Vagina (tissue), 2 donors: ENCODE measurements at places on chromosomes 4 and X. TPM values are rescaled to one million over a fixed set of nuclear protein-coding genes. Genes with fewer than 3 reads are reported as not detected.

PAGE2B gene
- not detected for total RNA-seq

DNA sequence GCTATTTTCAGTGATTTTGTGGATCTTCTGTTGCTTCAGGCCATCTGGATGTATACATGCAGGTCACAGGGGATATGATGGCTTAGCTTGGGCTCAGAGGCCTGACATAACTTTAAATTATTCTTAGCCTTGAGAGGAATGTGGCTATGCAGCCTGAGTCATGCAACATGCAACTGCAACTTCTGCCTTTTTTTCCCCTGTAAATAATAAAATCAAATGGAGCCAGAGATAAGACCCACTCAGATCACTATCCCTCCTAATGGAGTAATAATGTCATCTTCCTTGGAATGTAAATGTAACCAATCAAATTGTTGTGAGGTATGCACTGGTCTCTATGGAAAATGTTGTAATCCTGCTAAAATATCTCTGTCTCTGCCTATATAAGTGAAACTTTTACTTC lies 54.9 kb downstream of the MAGEB17 start:
- no peaks in the 10 kb centered on the region for H3K4me1 ChIP-seq
- no peak for DNase-seq
- H3K4me3 ChIP-seq, result no peak overlapping the region
- H3K36me3 ChIP-seq, result no peaks in the 10 kb centered on the region
- H3K27ac ChIP-seq, result no peak overlapping the region

- no peak for DNase-seq
- H3K27ac ChIP-seq, result no peak overlapping the region
- no peak overlapping the region for H3K4me3 ChIP-seq
- no peaks in the 10 kb centered on the region for H3K4me1 ChIP-seq
Observed at GRCh38 chr4:69239557-69240168, 25.1 kb upstream of the UGT2B11 start.

DNA sequence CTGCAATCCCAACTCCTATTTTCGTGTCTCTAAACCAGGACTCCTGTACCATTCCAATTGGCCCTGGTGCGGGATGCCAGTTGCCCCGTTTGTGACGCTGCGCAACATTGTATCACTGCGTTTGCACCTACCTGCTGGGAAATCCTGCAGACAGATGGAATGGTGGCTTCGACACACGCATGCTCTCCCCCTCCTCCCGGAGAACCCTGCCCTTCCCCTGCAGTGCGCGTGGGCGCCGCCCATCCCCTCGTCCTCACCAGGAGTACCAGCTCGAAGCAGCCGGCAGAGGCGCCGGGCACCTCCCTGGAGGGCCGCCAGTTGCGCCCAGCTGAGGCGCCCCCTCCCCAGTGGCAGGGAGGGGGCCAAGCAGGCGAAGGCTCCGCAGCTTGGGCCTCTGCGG lies 1.4 kb downstream of the DGKK start:
- no peaks in the 10 kb centered on the region for H3K4me1 ChIP-seq
- no peak overlapping the region for H3K4me3 ChIP-seq
- H3K36me3 ChIP-seq, result no peaks in the 10 kb centered on the region
- DNase-seq, result no peak
- H3K27ac ChIP-seq, result no peak overlapping the region
- H3K27me3 ChIP-seq, result no peaks in the 10 kb centered on the region

DNA sequence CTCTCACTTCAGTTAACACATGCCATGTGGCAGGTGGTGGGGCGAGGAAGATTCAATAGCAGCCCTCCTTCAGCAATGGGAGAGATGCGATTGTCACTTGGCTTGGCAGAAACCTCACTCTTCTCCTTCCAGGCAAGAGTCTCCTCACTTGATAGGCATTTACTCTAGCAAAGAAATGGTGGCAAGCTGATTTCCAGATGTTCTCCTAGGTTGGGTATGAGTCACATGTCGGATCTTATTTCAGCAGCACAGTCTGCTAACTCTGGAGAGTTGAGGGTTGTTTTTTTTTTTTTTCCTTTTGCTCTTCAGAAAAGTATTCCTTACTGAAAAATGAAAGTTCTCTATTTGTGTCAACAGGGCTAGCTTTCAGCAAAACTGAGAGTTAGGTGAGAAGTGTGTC lies 119.5 kb upstream of the CHRDL1 start:
- no peaks in the 10 kb centered on the region for H3K27me3 ChIP-seq
- H3K27ac ChIP-seq, result no peak overlapping the region
- H3K4me3 ChIP-seq, result no peak overlapping the region
- H3K36me3 ChIP-seq, result no peaks in the 10 kb centered on the region

DNA sequence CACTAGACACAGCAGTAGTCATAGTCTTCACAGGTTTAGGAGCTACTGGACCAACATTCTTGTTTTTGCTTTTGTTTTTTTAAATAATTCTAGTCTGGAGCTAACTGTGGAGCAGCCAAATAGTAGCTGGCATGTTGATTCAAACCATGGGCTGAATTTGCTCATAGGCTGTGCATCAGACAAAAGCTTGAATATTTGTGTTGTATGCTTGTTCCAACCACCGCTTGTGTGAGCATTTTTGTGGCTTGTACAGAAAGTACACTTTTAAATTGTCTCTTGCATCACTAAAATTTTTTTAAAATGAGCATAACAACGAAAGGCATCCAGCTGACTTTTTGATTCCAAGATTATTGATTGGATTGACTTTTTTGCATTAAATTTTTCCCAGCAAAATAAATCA lies 39.6 kb downstream of the CCNI start:
- H3K4me1 ChIP-seq, result no peaks in the 10 kb centered on the region
- H3K27me3 ChIP-seq, result no peaks in the 10 kb centered on the region
- H3K36me3 ChIP-seq, result no peaks in the 10 kb centered on the region
- H3K27ac ChIP-seq, result no peak overlapping the region
- no peak for DNase-seq

DNA sequence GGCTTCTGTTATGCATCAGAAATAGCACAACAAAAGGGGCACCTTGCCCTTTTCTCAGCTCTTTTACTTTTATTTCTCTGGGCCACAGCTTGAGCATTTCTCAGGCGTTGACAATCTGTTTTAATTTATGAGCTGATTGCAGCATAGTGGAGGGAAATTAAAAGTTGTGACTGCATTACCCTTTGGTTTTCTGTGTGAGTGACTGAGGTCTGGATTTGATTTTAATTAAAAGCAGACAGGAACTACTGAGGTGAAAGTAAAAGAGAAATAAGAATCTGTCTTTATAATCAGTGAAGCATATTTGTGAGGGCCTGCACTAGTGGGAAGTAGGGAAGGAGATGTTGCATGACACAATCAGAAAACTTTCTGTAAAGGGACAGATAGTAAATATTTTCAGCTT lies 43.4 kb upstream of the GEMIN8 start:
- H3K27me3 ChIP-seq, result no peaks in the 10 kb centered on the region
- no peak overlapping the region for H3K4me3 ChIP-seq
- no peak overlapping the region for H3K27ac ChIP-seq
- DNase-seq, result no peak

GRCh38 chr4:21952549-21952948 lies 4.0 kb upstream of the KCNIP4 start:
- peaks cover 8% of the 10 kb centered on the region for H3K4me1 ChIP-seq
- no peak overlapping the region for H3K27ac ChIP-seq
- no peaks in the 10 kb centered on the region for H3K27me3 ChIP-seq
- H3K36me3 ChIP-seq, result no peaks in the 10 kb centered on the region
- DNase-seq, result no peak

- no peak overlapping the region for H3K27ac ChIP-seq
- no peaks in the 10 kb centered on the region for H3K27me3 ChIP-seq
- no peak overlapping the region for H3K4me3 ChIP-seq
- H3K4me1 ChIP-seq, result no peaks in the 10 kb centered on the region
- no peaks in the 10 kb centered on the region for H3K36me3 ChIP-seq
Observed at GRCh38 chrX:42934020-42934726, 156.2 kb upstream of the PPP1R2C start.

DNA sequence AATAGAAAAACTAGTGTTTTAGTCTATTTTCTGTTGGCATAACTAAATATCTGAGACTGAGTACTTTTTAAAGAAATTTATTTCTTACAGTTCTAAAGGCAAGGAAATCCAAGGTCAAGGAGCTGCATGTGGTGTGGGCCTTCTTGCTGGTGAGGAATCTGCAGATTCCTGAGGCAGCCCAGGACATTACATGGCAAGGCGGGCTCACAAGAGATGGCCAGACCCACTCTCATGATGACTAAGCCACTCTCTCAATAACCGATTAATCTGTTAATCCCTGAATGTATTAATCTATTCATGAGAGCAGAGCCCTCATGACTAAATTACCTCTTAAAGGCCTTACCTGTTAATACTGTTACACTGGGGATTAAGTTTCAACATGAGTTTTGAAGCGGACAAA lies 340.8 kb downstream of the GRXCR1 start:
- H3K27ac ChIP-seq, result no peak overlapping the region
- no peak for DNase-seq
- H3K36me3 ChIP-seq, result no peaks in the 10 kb centered on the region
- H3K4me1 ChIP-seq, result no peaks in the 10 kb centered on the region

DNA sequence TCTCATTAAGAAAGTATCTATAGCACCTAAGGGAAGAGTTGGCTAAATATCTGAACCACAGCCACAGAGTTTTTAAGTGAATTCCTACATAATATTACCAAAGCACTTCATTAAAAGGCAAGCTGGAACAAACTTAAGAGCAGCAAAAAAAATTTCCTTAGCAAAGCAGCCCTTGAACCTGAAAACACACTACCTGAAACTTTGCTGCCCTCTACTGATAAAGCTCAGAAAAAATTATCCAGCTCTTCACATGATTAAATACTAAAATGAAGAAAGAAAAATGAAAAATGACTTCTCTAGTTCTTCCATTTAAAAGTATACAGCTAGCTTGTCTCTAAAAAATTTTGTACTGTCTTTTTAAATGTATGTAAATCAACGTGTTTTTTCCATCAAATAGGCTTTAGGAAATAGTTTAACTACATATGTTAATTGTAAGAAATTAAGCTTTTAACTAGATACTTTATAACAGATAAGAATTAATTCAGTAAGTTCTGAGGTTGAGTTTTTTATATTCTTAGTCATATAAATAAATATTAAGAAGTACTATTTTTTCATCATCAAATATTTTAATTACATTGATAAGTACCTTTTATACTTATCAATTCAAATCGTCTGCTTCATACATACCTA lies 156.1 kb downstream of the STPG2 start:
- no peaks in the 10 kb centered on the region for H3K4me1 ChIP-seq
- DNase-seq, result no peak
- H3K36me3 ChIP-seq, result no peaks in the 10 kb centered on the region
- H3K4me3 ChIP-seq, result no peak overlapping the region
- H3K27ac ChIP-seq, result no peak overlapping the region
